ENCODE measurements at places on chromosomes 16 and 17.

GRCh38 chr17:30341703-30342249 lies 7.9 kb upstream of the TMIGD1 start:
- DNase-seq, result no peak

- no peak for DNase-seq
These were observed 5.6 kb downstream of the NFE2L1 start for GRCh38 chr17:48053758-48054237.

GRCh38 chr17:33664116-33664840 lies 371.2 kb upstream of the ASIC2 start:
- no peak for DNase-seq

- no peak for DNase-seq
These were observed 41.5 kb upstream of the GNG13 start for GRCh38 chr16:842061-842476.

- DNase-seq, result no peak
These were observed 206.9 kb downstream of the WWOX start for GRCh38 chr16:78306361-78306760.

DNA sequence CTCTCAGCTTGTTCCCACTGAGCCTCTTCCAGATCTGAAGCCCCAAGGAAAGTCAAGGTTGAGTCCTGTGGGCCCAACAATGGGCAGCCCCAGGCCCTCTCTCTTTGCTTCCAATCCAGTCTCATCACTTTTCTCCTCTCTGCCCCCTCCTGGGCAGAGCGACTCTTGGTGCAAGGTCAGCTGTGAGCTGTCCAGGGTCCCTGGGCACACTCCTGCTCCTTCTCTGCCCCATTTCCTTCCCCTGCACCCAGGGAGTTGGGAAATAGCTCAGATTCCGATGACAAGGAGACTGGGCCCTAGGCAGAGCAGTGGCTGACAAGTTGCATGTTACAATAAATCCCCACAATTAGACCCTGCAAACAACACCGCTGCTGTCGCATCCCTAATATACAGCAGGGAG lies 16.1 kb upstream of the CRHR1 start:
- DNase-seq, result no peak

DNA sequence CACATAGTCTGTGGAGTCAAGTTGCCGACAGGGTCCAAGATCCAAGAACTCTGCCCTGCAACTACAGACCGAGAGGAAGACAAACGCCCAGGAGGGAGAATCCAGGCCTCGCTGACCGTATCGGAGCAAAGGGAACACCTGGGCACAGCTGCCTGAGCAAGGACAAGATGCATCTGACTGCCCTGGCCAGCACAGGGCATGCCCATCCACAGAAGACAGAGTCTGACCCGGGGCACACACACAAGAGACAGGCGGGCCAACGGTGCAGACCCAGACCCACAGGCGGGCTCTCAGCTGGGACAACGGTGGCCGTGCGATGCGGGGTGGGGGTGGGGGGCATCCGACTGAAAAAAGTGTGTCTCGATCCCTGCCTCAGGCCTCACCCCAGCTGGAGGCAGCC lies 6.2 kb downstream of the RAB40B start:
- DNase-seq, result no peak

DNA sequence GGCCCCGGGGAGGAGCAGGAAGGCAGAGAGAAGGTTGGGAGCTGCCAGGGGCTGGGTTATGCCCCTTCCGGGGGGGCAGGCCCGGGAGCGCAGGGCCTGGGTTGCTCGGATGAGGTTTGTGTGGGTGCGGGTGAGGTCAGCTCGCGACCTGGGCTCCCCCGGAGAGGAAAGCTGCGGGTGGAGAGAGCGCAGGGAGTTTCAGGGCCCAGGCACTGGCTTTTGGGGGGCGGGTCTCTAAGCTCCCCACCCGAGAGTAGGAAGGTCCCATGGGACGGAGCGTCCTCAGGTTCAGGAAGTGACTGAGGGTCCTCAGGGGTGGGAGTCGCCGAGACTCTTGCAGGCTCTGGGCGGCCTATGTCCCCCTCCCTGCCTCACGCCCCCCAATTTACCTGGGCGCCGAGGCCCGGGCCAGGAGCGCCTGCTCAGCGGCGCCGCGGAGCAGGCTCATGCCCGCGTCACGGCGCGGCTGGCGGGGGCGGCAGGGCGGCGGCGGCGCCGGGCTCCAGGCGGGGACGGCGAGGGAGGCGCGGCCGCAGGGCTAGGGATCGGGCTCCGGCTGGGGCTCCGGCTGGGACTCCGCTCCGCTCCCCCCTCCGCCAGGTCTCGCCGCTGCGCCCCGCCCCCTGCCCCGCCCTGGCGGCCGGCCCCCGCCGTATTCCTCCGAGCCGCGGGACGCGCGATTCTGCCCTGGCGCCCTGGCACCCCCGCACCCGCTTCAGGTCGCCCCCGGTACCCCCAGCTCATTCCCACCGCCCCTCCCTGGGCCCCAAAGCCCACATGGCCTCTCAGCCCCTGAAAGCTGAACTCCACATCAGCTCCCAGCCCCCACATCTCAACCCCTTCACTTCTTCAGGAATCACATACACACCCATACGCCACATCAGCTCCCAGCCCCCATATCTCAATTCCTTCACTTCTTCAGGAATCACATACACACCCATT lies at the start of gene DOK4:
Gene DOK4 (minus strand): TSS at position 578 of the 942 bp plus-strand sequence. CDS start 6,986 bp downstream, outside the sequence.
- peak; percentile 82 for DNase-seq

- no peak for DNase-seq
These were observed 4.1 kb upstream of the TBX2 start for GRCh38 chr17:61395409-61395982.

GRCh38 chr17:5947701-5948180 lies 122.4 kb upstream of the WSCD1 start:
- no peak for DNase-seq

DNA sequence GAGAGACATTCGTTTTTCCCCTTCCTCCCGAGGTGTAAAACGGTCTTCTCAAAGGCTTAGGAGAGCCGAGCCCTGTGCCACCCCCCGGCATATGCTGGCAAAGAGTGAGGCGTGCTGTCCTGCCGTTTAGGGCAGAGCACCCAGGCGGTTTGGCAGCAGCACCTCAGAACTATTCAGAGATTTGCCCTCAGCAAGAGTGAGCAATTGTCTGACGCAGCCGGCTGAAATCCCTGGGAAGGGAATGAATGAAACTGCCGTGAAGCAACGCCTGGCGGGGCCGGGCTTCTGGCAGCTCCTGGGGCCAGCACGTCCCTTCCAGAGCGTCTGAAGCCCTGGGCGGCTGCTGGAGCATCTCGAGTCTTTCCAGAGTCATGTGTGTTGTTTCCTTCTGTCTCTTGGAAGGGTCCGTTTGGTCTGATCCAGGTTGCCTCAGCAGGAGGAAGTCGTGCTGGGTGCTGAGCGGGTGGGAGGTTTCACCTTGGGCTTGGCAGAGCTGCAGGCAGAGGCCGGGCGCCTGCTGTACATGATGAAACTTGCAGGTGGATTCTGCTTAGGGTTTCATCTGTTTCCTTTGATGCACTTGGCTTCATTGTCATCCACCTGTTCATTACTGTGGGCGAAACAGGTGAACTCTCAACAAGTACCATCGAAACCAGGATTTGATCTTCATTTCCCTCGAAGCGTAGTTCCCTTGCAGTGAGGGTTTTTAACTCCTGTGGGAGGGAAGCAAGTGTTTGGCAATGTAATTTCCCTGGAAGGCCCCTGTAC lies 35.4 kb downstream of the TBCD start:
- no peak for DNase-seq

- peak; percentile 46 for DNase-seq
These were observed 20.1 kb upstream of the KRT19 start for GRCh38 chr17:41547921-41548843.

GRCh38 chr17:46053911-46054534 lies 55.0 kb downstream of the STH start:
- no peak for DNase-seq

DNA sequence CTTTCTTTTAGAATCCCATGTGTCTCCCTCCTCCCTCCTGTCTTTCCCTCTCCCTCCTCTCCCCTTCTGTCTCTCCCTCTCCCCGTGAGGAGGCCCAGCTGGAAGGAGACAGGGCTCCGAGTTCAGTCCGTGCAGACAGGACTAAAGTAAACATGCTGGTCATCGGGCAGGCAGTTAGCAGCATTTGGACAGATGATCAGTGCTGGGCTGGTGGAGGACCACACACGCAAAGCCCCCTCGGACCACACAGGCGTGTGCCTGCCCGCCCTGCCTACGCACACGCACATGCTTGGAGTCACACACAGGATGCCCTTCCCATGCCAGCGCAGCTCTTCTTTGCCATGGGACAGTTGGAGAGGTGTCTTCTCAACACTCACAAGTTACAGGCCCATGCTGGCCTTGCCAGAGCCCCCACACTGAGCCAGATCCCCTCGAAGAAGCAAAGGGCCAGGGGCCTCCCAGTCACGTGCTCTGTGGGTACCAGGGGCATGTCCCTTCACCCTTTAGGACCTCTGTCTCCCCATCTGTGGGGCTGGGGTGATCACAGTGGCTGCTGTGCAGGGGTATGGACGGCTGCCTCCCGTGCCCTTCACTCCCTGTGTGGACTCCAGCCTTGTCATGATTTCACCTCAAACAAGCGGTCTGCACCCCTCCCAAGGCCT lies 215.7 kb upstream of the FOXF1 start:
- DNase-seq, result no peak

DNA sequence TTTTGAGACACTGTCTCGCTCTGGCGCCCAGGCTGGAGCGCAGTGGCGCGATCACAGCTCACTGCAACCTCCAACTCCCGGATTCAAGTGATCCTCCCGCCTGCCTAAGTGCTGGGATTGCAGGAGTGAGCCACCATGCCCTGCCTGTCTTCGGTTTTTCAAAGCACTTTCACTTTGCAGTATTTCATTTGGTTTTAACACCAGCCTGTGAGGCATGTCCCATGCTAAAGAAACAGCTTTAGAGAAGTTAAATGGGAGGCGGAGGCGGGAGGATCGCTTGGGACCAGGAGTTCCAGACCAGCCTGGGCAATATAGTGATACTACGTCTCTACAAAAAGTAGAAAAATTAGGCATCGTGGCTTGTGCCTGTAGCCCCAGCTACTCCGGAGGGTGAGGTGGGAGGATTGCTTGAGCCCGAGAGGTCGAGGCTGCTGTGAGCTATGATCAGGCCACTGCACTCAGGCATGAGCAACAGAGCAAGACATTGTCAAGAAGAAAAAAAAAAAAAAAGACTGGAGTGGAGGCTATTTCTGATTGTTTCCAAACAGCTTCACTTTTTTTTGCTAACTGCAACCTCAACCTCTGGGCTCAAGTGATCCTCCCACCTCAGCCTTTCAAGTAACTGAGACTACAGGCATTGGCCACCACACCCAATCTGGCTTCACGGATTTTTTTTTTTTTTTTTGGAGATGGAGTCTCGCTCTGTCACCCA lies 1.3 kb downstream of the METTL23 start:
- DNase-seq, result no peak

DNA sequence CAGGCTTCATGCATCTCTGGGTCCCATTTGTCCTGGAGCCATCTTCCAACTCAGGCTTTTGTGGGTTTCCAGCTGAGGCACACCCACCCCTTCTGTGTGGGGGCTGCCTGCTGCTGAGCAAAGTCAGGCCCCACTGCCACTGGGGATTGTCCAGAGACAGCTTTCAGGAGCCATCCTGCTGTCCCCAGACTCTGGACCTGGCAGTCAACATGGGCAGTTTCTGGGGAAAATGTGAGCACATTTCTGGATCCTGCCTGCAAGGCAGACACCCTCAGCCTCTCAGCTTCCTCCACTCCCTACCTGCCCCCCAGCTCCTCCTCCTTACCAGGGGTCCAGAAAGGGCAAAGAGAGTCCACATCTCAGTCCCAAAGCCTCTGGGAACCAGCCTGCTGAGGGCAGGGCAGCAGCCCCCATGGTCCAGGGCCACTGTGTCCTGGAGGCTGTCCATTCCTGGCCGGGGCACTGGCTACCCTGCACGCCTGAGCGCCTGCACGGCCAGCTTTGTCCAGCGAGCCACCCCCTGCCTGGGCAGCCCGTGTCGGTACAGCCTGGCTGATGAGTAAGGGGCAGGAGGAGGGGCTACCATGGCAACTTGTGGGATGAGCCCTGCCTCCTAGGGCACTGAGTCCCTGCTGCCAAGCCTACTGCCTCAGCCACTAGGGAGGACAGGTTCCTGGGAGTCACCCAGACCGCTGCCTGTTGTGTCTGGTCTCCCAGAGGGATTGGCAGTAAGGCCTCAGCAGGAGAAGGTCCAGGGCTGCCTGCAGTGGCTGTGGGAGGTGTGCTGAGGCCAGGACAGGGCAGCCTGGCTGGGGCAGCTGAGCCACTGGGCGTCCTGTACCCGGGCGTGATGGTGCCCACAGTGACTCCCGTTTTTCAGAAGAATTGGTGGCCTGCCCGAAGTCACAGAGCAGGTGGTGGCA lies at the start of gene SLC47A2:
Gene SLC47A2 (minus strand): TSS at position 477 of the 923 bp plus-strand sequence. CDS start 29 bp downstream, at position 448.
- DNase-seq, result no peak

GRCh38 chr16:27894386-27894785 lies 169.1 kb downstream of the GSG1L start:
- no peak for DNase-seq

GRCh38 chr16:50096791-50097190 lies 31.0 kb downstream of the HEATR3 start:
- DNase-seq, result no peak

DNA sequence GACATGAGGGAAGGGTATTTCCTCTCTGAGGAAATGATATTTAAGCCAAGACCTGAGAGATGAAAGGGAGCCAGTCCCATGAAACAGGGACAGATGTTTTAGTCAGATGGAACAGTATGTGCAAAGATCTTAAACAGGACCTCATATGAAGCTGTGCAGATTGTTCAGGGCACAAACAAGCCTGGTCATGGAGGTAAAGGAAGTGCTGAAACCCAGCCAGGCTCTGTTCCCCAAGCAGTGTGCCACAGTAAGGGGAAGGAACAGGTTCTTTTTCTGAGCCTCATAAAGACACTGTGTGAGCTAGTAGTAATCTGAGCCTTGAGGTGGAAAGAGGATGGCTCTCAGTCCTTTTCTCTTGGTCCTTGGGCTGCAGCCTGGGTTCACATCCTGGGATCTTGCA lies 159.9 kb downstream of the ANKFN1 start:
- no peak for DNase-seq

DNA sequence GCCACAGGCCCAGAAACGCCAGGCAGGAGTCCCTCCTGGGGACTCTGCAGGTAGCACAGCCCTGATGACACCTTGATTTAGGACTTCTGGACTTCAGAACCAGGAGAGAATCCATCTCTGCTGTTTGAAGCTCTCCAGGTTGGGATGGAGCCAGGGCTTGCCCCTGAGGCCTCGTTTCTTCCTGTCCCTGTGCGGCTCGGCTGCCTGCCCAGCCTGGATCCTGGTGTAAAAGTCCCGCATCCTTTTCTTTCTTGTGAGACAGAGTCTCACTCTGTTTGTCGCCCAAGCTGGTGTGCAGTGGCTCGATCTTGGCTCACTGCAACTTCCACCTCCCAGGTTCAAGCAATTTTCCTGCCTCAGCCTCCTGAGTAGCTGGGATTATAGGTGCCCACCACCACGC lies 17.9 kb upstream of the CBX4 start:
- DNase-seq, result no peak

- no peak for DNase-seq
These were observed 14.7 kb upstream of the KLHL36 start for GRCh38 chr16:84633622-84634021.

DNA sequence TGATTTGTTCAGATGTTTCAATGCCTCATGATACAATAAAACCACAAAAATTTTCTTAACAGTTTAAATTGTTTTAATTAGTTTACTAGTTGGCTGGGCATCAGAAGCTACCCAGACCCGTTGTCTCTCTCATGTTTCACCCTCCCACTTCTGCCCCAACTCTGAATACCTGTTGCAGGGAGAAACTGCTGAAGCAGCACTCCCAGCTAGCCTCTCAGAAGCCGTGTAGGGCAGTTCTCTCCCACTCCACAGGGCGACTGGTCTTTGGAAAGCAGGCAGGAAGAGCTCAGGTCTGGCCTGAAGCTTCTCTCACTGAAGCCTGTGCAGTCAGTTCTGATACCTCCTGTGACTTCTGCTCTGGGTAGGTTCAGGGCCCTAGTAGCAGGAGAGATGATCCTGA lies 1.6 kb upstream of the EDC4 start:
- no peak for DNase-seq

GRCh38 chr17:78753316-78754250 lies 28.5 kb downstream of the CYTH1 start:
- no peak for DNase-seq

Measured in stimulated activated CD4-positive, alpha-beta T cell treated with anti-CD3 and anti-CD28 coated beads, TNF-alpha, amount 100 ng/mL, for 24 hours (primary cell).